ENCODE measurements at places on chromosomes 16 and 17. TPM values are rescaled to one million over a fixed set of nuclear protein-coding genes. Genes with fewer than 3 reads are reported as not detected.
A peak's percentile ranks its signal among the peaks of the same experiment; 100 is the strongest.

The KIF19 gene
- 0.44 TPM for total RNA-seq

DNA sequence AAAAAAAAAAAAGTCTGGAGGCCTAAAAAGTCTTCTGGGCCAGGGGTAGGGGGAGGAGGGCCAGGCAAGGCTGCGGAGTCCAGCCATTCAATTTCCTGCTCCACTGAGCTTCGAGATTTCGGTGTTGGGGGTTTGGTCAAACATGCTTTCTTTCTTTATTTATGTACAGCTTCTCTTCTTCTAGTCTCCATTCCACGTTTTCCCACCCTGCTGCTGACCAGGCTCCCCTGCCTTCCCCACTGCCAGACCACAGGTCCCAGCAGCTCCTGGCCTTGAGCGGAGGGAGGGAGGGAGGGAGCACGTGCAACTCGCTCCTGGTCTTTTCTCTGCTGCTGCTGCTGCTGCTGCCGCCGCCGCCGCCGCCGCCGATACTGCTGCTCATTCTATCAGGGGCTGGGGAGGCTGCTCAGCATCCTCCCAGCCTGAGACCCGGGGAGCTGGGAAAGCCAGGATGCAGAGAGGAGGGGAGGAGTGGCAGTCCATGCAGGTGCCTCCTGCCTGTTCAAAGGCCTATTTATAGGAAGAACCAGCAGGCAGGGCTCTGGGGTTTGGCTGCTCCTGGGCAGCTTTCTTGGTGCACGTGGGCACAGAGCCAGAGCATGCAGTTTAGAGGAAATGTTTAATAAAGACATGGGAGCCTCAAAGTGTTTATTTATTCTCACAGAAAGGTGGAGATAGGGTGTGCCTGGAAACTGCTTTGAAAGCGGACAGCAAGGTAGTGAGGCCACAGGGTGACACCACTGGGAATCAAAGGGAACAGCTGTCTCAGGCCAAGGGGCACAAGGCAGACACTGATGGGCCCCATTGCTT, 23.4 kb upstream of the ZFHX3 start:
- DNase-seq, result peak; percentile 65

GRCh38 chr17:72117535-72118334, 3.1 kb upstream of the SOX9 start:
- no peak for DNase-seq

- no peak for DNase-seq
These were observed 86.1 kb downstream of the UTP18 start for GRCh38 chr17:51346218-51346982.

GRCh38 chr17:10161386-10161785, 37.0 kb downstream of the GAS7 start:
- DNase-seq, result peak; percentile 6

The GAS7 gene
- 3.0 TPM for total RNA-seq

The VWA3A gene
- not detected for total RNA-seq

The MRPS23 gene
- 24.0 TPM for total RNA-seq

DNA sequence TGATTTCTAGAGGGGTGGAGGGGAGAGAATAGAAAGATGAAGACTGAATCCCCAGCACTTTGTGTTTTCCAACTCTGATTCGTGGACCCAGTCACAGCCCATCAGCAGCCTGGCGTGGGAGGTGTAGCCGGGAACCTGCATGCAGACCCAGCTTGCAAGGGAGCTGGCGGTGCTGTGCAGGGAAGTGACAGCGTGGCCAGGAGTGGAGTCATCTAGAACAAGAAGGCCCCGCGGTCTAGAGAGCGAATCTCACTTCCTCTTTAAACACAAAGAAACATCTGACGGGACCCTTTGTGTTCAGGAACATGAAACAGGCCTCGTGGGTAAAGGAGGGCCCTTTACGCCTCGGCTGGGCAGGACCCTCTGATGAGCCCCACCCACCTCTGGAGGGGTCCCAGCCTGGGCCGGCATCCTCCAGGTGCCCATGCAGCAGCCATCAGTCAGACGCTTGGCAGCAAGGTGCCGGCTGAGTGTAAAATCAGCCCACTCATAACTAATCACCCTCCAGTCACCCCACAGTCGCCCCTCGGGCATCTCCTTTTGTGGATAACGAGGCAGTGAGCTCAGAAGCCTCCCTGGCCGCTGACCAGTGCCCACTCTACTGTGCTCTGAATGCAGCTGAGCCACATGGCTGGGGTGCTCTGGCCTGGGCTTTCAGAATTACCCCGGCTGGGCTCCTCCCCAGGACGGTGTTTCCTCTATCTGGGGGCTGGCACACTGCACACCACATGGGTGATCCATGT, 4.4 kb downstream of the SNAI3 start:
- DNase-seq, result peak; percentile 33

GRCh38 chr17:65749479-65749878, 188.0 kb upstream of the AXIN2 start:
- peak; percentile 9 for DNase-seq

GRCh38 chr16:23081675-23082119, 67.6 kb downstream of the USP31 start:
- peak; percentile 56 for DNase-seq

- no peak for DNase-seq
These were observed 7.3 kb downstream of the THRA start for GRCh38 chr17:40069751-40070708.

GRCh38 chr16:75320435-75320834, 69.0 kb upstream of the BCAR1 start:
- no peak for DNase-seq

GRCh38 chr17:28228109-28228840, 90.7 kb upstream of the TMEM97 start:
- no peak for DNase-seq

- DNase-seq, result no peak
These were observed 25.9 kb downstream of the CLUH start for GRCh38 chr17:2685696-2686095.

DNA sequence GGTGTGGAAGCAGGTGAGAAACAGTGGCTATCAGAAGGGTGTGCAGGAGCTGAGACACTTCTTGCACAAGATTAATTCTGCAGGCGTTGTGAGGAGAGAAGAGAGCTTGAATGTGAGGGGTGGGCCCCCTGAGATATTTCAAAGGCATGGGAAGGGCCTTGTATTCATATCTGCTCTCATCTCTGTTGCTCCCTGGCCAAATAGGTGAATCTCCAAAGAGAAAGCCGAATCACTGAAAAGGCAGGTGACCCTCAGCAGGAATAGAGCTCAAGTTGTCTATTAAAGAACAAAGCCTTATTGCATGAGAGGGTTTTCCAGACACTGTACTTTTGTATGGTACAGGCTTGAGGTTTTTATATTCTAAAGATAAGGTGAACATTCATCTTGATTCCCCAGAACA, 373.1 kb downstream of the TMEM114 start:
- DNase-seq, result no peak

- no peak for DNase-seq
These were observed 1.2 kb upstream of the TAOK1 start for GRCh38 chr17:29388937-29389336.

The CEMP1 gene
- total RNA-seq, result not detected

DNA sequence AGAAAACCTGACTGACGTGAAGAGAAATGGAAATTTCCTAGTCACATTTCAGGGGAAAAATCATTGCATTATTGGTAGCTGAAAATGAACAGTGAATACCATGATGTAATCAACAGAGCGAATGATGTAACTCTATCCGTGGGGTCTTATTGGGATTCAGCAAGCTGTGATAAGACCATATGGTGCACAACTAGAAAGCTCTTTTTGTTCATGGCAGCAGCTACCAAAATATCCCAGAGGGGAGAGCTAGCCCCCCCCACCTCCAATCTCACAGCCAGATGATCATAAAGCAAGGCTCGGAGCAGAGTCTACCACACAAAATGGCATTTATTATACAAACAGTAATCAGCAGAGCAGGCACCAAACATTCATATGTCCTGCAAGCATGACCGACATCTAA, 22.2 kb upstream of the DNAH17 start:
- no peak for DNase-seq

DNA sequence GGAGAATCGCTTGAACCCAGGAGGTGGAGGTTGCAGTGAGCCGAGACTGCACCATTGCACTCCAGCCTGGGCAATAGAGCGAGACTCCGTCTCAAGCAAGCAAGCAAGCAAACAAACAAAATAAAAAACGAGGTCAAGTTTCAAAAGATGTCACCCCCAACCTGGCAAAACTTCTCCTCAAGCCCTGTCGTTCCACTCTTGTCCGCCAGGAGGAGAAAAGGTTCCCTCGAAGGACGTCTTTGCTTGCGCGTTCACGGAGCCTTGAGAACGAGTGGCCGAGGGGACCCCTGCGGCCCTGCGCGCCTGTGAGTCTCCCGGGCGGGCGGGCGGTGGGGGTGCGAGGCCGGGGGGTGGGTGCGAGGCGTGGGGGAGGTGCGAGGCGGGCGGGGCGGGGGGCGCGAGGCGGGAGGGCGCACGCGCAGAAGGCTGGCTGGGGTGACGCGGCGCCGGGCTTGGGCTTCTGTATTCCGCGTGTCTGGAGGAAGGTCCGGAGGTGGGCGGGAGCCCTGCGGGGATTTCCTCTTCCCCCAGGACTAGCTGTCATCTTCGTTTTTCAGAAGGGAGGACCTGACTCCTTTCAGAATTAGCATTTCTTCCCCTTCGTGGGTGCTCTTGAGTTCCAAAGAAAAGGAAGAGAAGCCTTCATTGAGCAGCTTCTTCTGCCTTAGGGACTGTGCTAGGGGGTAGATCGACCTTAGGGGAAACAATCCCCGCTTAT, 3.7 kb downstream of the SLC52A1 start:
- DNase-seq, result peak; percentile 58

DNA sequence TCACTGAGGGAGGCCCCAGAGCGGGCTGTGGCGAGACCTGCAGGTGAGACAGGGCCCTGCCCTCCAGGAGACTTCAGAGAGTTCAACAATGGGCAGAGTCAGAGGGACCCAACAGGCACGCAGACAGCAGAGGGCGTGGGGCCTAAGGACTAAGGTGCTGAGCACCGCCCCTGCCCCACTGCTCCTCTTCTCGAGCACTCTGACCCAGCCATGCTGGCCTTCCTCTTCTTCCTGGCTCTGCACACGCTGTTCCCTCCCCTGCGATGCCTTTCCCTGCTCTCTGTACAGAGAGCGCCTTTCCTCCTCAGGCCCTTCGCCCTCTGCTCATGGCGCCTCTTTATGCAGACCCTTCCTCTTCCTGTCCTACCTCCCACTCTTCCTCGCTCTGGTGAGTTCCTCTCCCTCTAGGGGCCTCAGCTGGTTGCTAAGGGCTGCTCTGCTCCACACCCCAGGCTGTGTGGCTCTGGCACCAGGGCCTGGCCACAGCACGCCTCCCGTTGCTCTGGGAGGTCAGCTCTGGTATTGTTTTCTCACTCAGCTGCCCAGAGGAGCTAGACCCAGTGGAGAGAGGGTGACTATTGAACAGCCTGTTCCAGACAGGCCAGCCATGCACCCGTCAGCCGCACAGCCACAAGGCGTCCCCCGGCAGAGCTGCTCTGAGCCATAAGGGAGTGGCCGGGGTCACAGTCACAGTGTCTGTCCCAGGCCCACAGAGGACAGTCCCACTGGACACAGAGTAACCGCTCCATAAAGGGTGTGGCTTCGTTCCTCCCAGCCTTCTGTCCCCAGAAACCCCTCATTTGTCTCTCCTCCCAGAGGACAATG, 13.6 kb upstream of the RASD1 start:
- DNase-seq, result no peak

The C17orf107 gene
- 1.6 TPM for total RNA-seq

GRCh38 chr16:22347100-22347820, 27.2 kb downstream of the CDR2 start:
- DNase-seq, result no peak

GRCh38 chr16:30761427-30761927, 385 bp downstream of the CFAP119 start:
- peak; percentile 33 for DNase-seq

DNA sequence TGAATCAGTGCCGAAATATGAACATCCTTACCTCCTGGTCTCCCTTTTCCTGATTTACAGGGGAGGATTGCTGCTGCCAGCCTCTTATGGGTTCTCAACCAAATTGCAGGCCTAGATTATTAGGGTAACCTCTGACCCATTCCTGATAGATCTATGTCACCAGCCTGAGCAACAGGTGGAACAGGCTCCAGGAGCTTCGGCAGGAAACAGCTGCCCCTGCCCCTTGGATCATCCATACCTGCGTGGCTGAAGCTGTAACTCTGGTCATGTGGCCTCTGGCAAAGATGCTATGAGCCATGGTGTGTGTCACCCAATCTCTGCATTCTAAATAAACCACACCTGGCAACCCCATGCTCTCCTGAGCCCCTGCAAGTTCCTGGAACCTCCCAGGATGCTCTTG, 18.4 kb upstream of the RBBP6 start:
- DNase-seq, result no peak

The ST6GALNAC2 gene
- not detected for total RNA-seq

- DNase-seq, result no peak
These were observed 3.8 kb upstream of the WIPI1 start for GRCh38 chr17:68461122-68461539.

DNA sequence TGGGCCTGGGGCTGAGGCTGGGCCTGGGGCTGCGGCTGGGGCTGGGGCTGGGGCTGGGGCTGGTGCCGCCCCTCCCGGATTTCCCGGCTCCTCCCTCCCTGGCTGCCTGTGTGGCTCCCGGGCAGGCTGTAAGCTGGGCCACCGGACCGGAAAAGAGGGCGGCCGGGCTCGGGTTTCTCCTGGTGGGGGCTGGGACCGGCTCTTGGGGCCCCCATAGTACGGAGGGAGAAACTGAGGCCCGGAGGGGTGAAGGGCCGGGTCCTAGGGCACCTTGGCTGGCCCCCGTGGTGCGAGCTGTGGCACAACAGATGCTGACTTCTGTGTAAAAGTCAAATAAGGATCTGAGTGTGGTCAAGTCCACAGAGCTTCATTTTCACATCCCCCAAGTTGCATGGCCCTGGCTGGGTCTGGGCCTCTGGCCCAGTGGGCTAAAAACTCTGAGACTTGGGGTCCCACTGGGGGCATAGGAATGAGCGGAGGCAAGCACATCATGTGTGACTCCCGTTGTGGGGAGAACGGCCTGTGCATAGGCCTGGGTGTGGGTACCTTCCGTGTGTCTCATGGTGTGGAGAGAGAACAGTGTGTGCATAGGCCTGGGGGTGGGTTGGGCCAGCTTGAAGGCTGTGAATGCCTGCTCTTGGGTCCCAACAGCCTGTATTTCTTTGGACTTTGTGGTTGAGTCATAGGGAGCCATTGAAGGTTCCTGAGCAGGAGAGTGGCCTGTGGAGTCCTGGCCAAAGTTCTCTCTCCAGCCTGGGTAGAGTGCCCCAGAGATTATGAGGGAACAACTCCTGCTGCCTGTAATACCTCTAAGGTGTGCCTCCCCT, 123.9 kb upstream of the CIBAR2 start:
- peak; percentile 39 for DNase-seq

GRCh38 chr16:66212428-66212827, 154.1 kb upstream of the CDH5 start:
- DNase-seq, result no peak

GRCh38 chr16:17566075-17566474, 95.3 kb upstream of the XYLT1 start:
- DNase-seq, result no peak

The MGAT5B gene
- 0.44 TPM for total RNA-seq

- no peak for DNase-seq
These were observed 22.9 kb downstream of the KLHDC4 start for GRCh38 chr16:87742781-87743490.

- no peak for DNase-seq
These were observed 2.4 kb upstream of the BRD7 start for GRCh38 chr16:50371036-50371716.

The ITGAX gene
- total RNA-seq, result under 0.01 TPM
